ENCODE measurements at places on chromosomes 5 and 9.

DNA sequence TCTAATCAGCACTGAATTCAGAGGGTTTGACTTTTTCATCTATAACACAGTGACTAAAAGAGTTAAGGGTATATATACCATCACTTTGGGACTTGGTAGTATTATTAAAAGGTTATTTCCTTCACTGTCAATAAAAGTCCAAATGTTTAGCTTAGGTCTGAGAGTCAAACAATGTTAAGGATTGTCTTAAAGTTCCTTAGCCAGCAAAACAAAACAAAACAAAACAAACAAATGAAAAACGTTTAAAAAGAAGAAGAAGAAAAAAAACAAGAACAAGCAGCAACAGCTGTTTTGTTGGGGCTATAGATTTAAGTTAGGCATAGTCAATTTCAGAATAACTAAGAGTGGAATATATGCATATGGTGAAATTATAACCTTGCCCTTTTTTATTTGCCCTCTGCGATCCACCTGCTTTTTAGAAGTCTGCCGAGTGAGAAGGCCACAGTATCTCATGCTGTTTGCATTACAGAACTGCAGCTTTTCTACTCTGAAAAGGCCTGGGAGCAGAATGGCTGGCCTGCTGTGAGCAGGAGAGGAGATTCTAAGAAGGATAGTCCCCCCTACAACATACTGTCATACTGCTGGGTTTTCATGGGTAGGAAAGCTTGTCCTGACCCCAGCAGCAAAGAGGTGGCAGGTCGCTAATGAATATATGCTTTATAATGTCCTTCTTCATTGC, 141.7 kb downstream of the NTRK2 start:
- DNase-seq: no peak

DNA sequence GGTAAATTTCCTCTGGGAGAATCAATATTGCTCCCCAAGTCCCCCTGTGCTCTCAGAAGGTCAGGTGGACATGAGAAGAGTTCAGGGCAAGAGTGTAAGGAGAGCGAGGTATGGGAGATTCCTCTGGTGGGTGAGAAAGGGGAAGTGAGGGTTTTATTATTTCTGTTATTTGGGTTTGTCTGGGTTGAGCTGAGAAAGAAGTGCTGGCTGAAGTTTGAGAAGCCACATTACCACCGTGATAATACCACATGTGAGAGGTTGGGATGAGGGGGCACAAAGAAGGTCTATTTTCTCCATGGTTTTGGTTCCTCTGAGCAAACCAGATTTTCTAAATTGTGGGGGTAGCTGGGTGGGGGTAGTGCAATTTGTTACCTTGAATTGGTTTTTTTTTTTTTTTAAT, 350.4 kb downstream of the OSTF1 start:
- no peak for DNase-seq

DNA sequence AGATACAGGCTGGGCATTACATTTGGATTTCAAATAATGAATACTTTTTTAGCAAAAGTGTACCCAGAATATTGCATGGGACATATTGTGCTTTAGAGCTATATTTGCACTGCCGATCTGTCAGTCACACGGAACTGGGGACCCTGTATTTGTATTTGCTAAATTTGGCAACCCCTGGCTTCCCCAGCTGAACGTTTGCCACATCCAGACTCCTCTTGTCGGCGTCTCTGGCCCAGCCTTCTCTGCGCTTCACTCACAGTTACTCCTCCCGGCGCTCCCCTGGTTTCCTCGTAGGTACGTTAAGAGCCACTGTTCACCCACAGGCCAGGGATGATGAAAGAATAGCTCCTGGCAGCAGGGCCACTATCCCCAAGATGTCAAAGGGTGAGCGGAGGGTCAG, 58.7 kb downstream of the NSUN2 start:
- no peak for DNase-seq

DNA sequence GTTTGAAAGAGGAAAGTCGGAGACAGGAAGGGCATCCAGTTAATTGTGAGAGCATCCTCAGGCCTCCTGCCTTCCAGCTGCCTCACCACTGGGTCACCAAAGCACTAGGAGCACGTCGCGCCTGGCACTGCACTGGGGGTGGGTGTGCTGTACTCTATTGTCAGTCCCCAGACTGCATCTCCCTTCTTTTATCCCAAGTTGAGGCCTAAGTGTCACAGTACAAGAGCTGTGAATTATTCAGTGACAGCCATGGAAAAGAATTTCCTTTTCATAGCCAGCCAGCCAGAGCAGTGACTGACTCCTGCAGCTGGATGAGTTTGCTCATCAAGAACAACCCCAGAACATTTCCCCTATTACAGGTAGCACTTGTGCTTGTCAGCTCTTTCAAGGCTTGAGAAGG, 16.3 kb downstream of the CLTA start:
- DNase-seq: no peak

DNA sequence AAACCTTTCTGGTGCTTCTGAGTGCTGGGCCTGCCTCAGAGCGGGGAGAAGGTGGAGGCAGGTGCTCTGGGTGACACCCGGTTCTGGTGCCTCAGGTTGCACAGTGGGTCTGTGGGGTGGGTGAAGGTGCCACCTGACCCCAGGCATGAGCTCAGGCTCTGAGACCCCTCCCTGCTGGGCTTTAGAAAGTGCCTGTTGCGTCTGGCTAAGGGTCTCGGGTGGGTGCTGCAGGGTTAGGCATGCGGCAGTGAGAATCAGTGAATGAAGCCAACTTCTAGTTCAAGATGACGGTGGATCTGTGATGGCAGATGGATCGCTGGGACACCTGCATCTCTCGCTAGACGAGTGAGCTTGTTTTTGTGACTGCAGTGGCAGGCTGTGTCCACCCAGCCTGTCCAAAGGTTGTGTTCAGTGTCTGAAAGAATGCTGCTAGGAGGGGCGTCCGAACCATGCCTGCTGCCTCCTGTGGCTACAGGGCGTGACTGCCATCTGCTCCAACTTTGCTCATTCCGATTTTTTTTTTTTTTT, 5.0 kb downstream of the SQSTM1 start:
- no peak for DNase-seq

GRCh38 chr5:42943931-42944631, 96.0 kb downstream of the ANXA2R start:
- DNase-seq: no peak

GRCh38 chr5:73039082-73039481, 81.3 kb upstream of the TMEM171 start:
- no peak for DNase-seq

GRCh38 chr5:178854284-178854683, 5.5 kb upstream of the ZNF354B start:
- DNase-seq: no peak

GRCh38 chr5:62460578-62460983, 48.0 kb downstream of the IPO11 start:
- DNase-seq: no peak

DNA sequence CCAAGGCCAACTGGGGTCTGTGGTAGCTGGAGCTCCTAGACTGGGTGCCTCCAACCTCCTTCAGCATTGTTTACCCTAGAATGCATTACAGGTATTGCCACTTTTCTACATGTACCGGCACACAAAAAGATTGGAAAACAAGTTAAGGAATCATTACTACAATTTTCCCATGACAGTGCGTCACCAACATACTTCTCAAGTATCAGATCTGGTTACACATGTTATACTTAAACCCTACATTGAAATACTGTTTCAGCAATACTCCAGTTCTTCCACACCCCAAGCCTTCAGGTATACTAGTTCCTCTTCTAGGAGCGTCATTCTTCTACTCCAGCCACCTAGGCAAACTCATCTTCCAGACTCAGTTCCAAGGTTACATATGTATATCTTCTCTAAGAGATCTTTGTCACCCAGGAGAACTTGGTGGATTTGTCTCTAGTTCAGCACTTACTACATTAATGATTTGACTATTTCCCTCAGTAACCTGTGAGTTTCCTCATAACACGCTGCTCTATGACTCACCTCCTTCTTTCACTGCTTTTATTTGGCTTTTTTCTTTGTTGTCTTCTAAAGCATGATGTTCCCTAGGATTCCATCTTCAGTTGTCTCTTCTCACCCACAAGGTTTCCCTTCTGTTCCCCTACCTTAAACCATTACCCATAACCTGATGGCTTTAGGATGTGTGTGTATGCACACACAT, 217.0 kb downstream of the AP3B1 start:
- no peak for DNase-seq

GRCh38 chr9:123344192-123344949, 11.6 kb upstream of the CRB2 start:
- DNase-seq: no peak

DNA sequence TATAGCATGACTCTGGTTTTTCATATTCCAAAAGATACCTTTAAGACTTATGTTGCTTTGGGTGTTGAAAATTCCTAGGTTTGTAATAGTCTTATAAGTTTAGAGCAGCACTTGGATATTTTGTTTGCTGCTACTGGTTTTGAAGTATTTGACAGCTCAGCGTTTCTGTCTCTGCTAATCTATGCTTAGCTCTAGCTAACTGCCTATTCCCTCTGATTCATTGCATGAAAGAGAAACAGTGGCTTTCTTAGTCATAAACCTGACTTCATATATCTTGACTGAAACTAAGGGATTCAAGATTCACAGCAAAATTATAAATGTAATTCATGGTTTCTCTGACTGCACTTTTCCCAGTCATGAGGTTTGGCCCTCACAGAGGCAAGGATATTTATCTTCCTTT, 35.6 kb upstream of the ANXA1 start:
- no peak for DNase-seq

- DNase-seq: no peak
Measured at GRCh38 chr9:74415995-74416394, 81.1 kb upstream of the RORB start.
